ENCODE measurements at places on chromosomes 7 and 10. TPM values are rescaled to one million over a fixed set of nuclear protein-coding genes. Genes with fewer than 3 reads are reported as not detected.

GRCh38 chr7:133314084-133314483, 61.2 kb downstream of the EXOC4 start:
- no peak for DNase-seq

TAS2R3 gene
- 1.5 TPM for total RNA-seq

DNA sequence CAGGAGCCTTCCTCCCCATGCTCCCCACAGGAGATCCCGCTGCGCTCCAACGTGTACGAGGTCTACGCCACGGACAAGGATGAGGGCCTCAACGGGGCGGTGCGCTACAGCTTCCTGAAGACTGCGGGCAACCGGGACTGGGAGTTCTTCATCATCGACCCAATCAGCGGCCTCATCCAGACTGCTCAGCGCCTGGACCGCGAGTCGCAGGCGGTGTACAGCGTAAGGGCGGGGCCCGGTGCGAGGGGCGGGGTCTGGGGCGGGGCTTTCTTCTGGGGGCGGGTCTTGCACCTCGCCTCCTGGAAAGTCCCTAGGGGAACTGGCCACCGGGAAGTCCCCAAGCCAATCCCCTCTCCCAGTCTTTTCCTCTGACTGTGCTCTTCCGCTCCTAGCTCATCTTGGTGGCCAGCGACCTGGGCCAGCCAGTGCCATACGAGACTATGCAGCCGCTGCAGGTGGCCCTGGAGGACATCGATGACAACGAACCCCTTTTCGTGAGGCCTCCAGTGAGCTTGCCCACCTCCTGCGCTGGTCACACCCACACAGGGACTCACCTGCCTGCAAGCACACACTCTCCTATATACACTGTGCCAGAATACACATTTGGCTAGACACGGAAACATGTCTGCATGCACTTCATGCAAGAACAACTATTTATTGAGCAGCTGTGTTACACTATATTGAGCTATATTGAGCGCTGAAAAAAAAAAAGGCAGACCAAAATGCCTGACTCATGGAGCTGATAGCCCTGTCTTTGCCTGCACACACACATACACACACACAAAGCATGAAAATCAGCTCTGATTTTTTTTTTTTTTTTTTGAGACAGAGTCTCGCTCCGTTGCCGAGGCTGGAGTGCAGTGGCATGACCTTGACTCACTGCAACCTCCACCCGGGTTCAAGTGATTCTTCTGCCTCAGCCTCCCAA, 32.7 kb upstream of the VSIR start:
- no peak for DNase-seq

GRCh38 chr10:72414642-72415041, 59.9 kb upstream of the DNAJB12 start:
- no peak for DNase-seq

Measured in muscle of leg (tissue), 16 donors.